Chondrocyte (in vitro differentiated cells): ENCODE measurements at places on chromosomes 3 and 15. TPM values are rescaled to one million over a fixed set of nuclear protein-coding genes. Genes with fewer than 3 reads are reported as not detected.

GRCh38 chr3:99907959-99908544, 90.4 kb downstream of the CMSS1 start:
- H3K4me1 ChIP-seq = peaks cover 24% of the 10 kb centered on the region
- H3K27ac ChIP-seq = no peak overlapping the region
- no peaks in the 10 kb centered on the region for H3K27me3 ChIP-seq

DNA sequence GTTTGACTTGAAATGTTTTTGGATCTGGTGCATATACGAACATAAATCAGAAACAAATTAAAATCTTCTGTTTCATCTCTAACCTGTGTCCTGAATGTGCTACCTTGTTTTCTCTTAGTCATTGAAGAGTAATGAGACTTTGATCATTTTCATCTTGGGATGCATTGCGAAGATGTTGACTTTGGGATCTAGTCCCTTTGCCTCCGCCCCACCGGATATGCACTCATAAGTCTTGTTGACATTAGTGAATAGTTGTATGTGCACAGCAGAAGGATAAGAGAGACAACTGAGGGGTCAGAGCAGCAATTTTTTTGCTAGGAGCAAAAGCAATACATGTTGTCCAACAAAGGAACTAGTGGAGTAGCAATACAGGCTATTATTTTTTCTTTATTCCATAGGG, 35.9 kb upstream of the SPRED1 start:
- no peak overlapping the region for H3K27ac ChIP-seq
- H3K4me3 ChIP-seq = no peak overlapping the region
- no peak for DNase-seq
- peaks cover 20% of the 10 kb centered on the region for H3K4me1 ChIP-seq

DNA sequence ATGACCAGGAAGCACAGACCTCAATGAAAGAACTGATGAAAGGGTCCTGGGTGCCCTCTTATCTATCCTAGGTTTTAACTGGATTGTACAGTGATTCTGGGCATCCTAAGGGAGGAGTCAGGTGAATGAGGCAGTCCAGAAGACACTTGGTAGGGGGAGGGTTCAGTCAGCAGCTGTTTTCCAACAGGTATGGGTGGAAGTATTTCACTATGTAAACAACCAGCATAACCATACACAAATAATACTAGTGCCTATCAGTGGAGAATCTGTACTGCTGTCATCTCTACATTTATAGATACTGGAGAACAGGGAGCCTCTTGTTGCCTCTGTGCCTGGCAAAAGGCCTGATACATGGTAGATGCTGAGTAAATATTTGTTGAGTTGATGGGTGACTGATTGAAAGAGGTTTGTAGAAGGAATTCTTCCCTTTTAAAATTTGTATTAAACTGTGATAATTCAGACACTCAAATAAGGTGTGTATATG, 328.5 kb downstream of the RBMS3 start:
- H3K4me3 ChIP-seq = no peak overlapping the region
- no peaks in the 10 kb centered on the region for H3K27me3 ChIP-seq
- H3K4me1 ChIP-seq = peaks cover 28% of the 10 kb centered on the region
- no peak for DNase-seq

DNAH12 gene
- total RNA-seq = 0.02 to 0.29 TPM (median 0.15 TPM) in 3 replicates

- peaks cover 29% of the 10 kb centered on the region for H3K4me1 ChIP-seq
- DNase-seq = no peak
- H3K36me3 ChIP-seq = no peaks in the 10 kb centered on the region
- H3K27me3 ChIP-seq = no peaks in the 10 kb centered on the region
- H3K27ac ChIP-seq = no peak overlapping the region
These were observed 366.4 kb upstream of the AGTR1 start for GRCh38 chr3:148331081-148331846.

FGF7 gene
- total RNA-seq = 1.1 TPM in 1 of 3 replicates, not detected in the others

GRCh38 chr15:59751552-59752413, 62.7 kb upstream of the BNIP2 start:
- no peak for DNase-seq
- no peaks in the 10 kb centered on the region for H3K4me1 ChIP-seq
- H3K27ac ChIP-seq = no peak overlapping the region
- peaks cover 34% of the 10 kb centered on the region for H3K27me3 ChIP-seq
- H3K36me3 ChIP-seq = no peaks in the 10 kb centered on the region
- H3K4me3 ChIP-seq = no peak overlapping the region

- peaks cover 80% of the 10 kb centered on the region for H3K4me1 ChIP-seq
- peak overlapping the region; percentile 93 for H3K27ac ChIP-seq
- H3K4me3 ChIP-seq = no peak overlapping the region
- H3K27me3 ChIP-seq = no peaks in the 10 kb centered on the region
- peak; percentile 69 for DNase-seq
These were observed 86.1 kb downstream of the ATP10A start for GRCh38 chr15:25777037-25777436.

GRCh38 chr3:71102111-71102983, 481.2 kb downstream of the FOXP1 start:
- peak overlapping the region; percentile 44 for H3K4me3 ChIP-seq
- peaks cover 2% of the 10 kb centered on the region for H3K36me3 ChIP-seq
- peaks cover 81% of the 10 kb centered on the region for H3K4me1 ChIP-seq
- H3K27me3 ChIP-seq = no peaks in the 10 kb centered on the region

GRCh38 chr15:48834756-48835155, 23.9 kb upstream of the CEP152 start:
- no peaks in the 10 kb centered on the region for H3K4me1 ChIP-seq
- DNase-seq = no peak
- H3K36me3 ChIP-seq = peaks cover 35% of the 10 kb centered on the region
- no peak overlapping the region for H3K27ac ChIP-seq
- H3K27me3 ChIP-seq = no peaks in the 10 kb centered on the region

GRCh38 chr3:65230261-65231139, 542.7 kb upstream of the ADAMTS9 start:
- H3K4me3 ChIP-seq = no peak overlapping the region
- DNase-seq = no peak
- no peaks in the 10 kb centered on the region for H3K36me3 ChIP-seq
- H3K27me3 ChIP-seq = no peaks in the 10 kb centered on the region
- H3K27ac ChIP-seq = no peak overlapping the region

LIPH gene
- 0.40 to 0.49 TPM in 2 of 3 replicates, not detected in the other for total RNA-seq

DNA sequence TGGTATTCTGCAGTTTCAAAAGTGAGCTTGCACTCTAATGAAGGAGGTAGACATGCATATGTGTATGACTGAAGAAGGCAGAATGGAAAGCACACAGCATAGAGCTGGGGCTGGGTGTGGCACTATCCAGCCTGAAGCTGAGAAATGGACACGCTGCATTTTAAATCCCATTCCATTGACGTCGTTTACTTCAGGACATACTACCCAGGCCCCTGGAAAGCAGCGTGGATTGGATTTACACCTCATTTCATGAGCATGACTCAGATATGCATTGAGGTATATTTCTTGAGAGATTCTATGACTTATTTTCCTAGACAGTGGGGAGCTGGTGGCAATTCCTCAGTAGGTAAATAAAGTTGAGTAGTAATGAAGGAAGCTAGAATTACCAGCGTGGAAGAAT, 101.4 kb downstream of the ABI3BP start:
- peaks cover 10% of the 10 kb centered on the region for H3K4me1 ChIP-seq
- H3K27ac ChIP-seq = no peak overlapping the region
- no peak for DNase-seq

GRCh38 chr15:60544581-60545264, 65.8 kb upstream of the ICE2 start:
- no peaks in the 10 kb centered on the region for H3K4me1 ChIP-seq
- H3K4me3 ChIP-seq = no peak overlapping the region
- H3K27me3 ChIP-seq = no peaks in the 10 kb centered on the region
- H3K36me3 ChIP-seq = peaks cover 2% of the 10 kb centered on the region
- DNase-seq = no peak
- no peak overlapping the region for H3K27ac ChIP-seq

GRCh38 chr15:36590838-36591237, 11.4 kb downstream of the CDIN1 start:
- peaks cover 21% of the 10 kb centered on the region for H3K4me1 ChIP-seq
- H3K27ac ChIP-seq = peak overlapping the region; percentile 5
- no peaks in the 10 kb centered on the region for H3K36me3 ChIP-seq
- no peaks in the 10 kb centered on the region for H3K27me3 ChIP-seq
- H3K4me3 ChIP-seq = no peak overlapping the region
- DNase-seq = no peak

SLC2A2 gene
- not detected in 3 replicates for total RNA-seq

GRCh38 chr3:72784226-72784625, 64.0 kb downstream of the SHQ1 start:
- no peak overlapping the region for H3K27ac ChIP-seq
- H3K36me3 ChIP-seq = no peaks in the 10 kb centered on the region
- H3K27me3 ChIP-seq = no peaks in the 10 kb centered on the region
- no peak overlapping the region for H3K4me3 ChIP-seq
- no peaks in the 10 kb centered on the region for H3K4me1 ChIP-seq

DNA sequence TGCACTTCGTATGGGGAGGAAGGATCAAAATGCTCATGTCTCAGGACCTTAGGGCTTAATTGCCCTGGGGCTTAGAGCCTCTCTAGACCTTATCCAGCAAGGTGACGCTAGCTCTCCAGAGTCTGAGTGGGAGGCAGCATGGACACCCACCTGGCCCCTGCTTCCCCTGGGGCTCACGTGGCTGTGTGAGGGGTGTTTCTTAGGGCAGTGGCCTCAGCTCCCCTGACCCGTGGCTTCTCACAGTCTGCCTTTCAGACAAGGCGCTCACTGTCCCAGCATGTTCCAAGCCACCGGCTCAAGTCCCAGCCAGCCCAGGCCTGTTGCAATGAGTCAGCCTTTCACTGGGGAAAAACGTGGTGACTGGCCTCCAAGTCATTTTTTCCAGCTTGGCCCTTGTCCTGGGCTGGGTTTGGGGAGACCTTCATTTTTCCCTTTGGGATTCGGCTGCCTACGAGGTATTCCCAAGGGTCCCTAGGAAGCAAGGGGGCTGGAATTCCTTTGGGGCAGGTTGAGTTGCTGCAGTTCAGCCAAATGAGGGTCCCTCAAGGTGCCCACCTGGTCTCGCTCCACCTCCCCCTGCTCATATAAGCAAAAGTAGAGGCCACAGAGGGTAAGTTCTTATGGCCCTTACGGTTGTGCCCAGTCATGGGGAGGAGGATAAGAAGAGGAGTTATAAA, 15.7 kb downstream of the BHLHE40 start:
- peaks cover 29% of the 10 kb centered on the region for H3K4me1 ChIP-seq
- H3K36me3 ChIP-seq = no peaks in the 10 kb centered on the region
- no peak overlapping the region for H3K4me3 ChIP-seq

GRCh38 chr3:147089286-147089685, 317.1 kb downstream of the ZIC4 start:
- no peak overlapping the region for H3K27ac ChIP-seq
- no peak overlapping the region for H3K4me3 ChIP-seq

GRCh38 chr3:69113536-69113935, 8.9 kb downstream of the LMOD3 start:
- no peak overlapping the region for H3K4me3 ChIP-seq
- peaks cover 7% of the 10 kb centered on the region for H3K4me1 ChIP-seq
- H3K27ac ChIP-seq = no peak overlapping the region
- no peak for DNase-seq

GRCh38 chr3:124409650-124410275, 320.5 kb upstream of the UMPS start:
- no peak overlapping the region for H3K4me3 ChIP-seq
- peaks cover 26% of the 10 kb centered on the region for H3K4me1 ChIP-seq
- H3K27me3 ChIP-seq = no peaks in the 10 kb centered on the region
- no peak for DNase-seq

DNA sequence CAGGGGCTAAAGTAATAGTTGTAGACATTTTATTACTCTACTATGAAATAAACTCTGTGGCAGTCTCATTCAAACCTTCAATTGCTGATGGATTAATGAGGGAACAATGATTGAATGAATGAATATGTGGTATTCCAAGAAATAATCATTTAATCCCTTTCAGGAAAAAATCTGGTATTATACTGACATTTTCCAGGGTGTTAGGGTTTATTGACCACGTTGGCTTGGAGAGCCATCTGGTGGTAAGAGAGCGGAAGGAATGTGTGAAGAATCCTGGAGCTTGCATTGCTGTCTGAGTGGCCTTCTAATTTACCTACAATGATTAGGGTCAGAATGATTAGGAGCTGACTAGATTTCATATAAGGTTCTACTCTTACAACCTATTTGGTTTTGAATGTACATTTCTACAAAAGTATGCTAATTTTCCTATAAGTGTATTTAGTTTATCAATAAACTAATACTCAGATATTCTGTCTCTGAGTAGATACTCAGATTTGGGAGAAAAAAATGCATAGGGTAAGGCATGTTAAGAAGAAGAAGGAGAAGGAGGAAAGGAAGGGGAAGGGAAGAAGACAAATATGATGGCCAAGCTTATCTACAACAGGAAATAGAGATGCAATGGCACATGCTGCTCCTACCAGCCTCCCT, 249.9 kb downstream of the ROBO1 start:
- no peak for DNase-seq
- H3K4me3 ChIP-seq = no peak overlapping the region
- no peaks in the 10 kb centered on the region for H3K36me3 ChIP-seq
- no peaks in the 10 kb centered on the region for H3K27me3 ChIP-seq
- peaks cover 11% of the 10 kb centered on the region for H3K4me1 ChIP-seq
- H3K27ac ChIP-seq = no peak overlapping the region

GRCh38 chr3:126394179-126394976, at the start of gene CFAP100:
Gene CFAP100 (plus strand): TSS chr3:126394909. CDS start chr3:126396001, 1,092 bp downstream.
- no peak within 1 kb of the TSS for H3K4me3 ChIP-seq
- H3K36me3 ChIP-seq = peaks cover 4% of the 10 kb centered on the region
- peak; percentile 79 for DNase-seq
- H3K4me1 ChIP-seq = peaks cover 3% of the 10 kb centered on the region

CSTA gene
- total RNA-seq = not detected in 3 replicates

- peaks cover 10% of the 10 kb centered on the region for H3K27me3 ChIP-seq
- no peak for DNase-seq
- H3K36me3 ChIP-seq = no peaks in the 10 kb centered on the region
These were observed 63.9 kb upstream of the TP63 start for GRCh38 chr3:189567322-189567721.

- H3K4me1 ChIP-seq = peaks cover 28% of the 10 kb centered on the region
- peaks cover 1% of the 10 kb centered on the region for H3K36me3 ChIP-seq
These were observed 38.6 kb downstream of the CLEC3B start for GRCh38 chr3:45064512-45065372.

SLC7A14 gene
- total RNA-seq = 0.02 TPM in 1 of 3 replicates, not detected in the others

- peaks cover 20% of the 10 kb centered on the region for H3K4me1 ChIP-seq
- peaks cover 10% of the 10 kb centered on the region for H3K27me3 ChIP-seq
- DNase-seq = no peak
- no peak overlapping the region for H3K27ac ChIP-seq
- peak overlapping the region; percentile 55 for H3K4me3 ChIP-seq
- H3K36me3 ChIP-seq = peaks cover 6% of the 10 kb centered on the region
These were observed 485 bp downstream of the CELF6 start for GRCh38 chr15:72319360-72319984.

SLC4A7 gene
- total RNA-seq = 67.4 to 69.0 TPM (median 68.8 TPM) in 3 replicates

XIRP1 gene
- 0.10 TPM in 2 of 3 replicates, not detected in the other for total RNA-seq

GRCh38 chr3:155391551-155391958, 98.1 kb upstream of the STRIT1 start:
- H3K27ac ChIP-seq = no peak overlapping the region
- H3K36me3 ChIP-seq = no peaks in the 10 kb centered on the region
- peaks cover 25% of the 10 kb centered on the region for H3K27me3 ChIP-seq

GAP43 gene
- 3.3 to 33.7 TPM (median 3.6 TPM) in 3 replicates for total RNA-seq

DNA sequence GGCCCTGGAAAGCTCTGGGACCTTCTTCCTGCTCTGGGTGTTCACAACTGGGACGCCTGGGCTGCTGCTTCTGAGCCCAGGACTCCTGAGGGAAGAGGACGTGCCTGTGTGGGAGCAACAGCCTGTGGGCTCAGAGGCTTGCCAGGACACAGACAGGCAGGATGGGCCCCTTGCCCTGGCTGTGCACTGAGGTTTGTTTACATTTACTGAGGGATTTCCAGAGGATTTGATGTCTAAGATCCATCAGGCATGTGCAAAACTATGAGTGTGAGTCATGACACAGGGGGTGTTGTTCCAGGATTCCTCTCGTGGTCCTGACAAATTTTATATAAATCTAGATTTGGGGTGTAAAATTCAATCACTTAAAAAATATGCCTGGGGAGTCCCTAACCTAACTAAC, 10.6 kb downstream of the CCR9 start:
- no peak for DNase-seq
- H3K36me3 ChIP-seq = no peaks in the 10 kb centered on the region
- peaks cover 2% of the 10 kb centered on the region for H3K27me3 ChIP-seq
- H3K27ac ChIP-seq = peak overlapping the region; percentile 53
- peaks cover 21% of the 10 kb centered on the region for H3K4me1 ChIP-seq
- no peak overlapping the region for H3K4me3 ChIP-seq
